ENCODE measurements at places on chromosomes 16 and 17.

- DNase-seq = no peak
Observed at GRCh38 chr16:46620266-46621005, 743 bp downstream of the SHCBP1 start.

- DNase-seq = no peak
Observed at GRCh38 chr16:88363239-88363891, 19.4 kb upstream of the ZNF469 start.

GRCh38 chr16:77853161-77853560 lies 64.8 kb downstream of the VAT1L start:
- no peak for DNase-seq

GRCh38 chr16:88781140-88782077 lies 3.6 kb downstream of the PIEZO1 start:
- peak; percentile 75 for DNase-seq

DNA sequence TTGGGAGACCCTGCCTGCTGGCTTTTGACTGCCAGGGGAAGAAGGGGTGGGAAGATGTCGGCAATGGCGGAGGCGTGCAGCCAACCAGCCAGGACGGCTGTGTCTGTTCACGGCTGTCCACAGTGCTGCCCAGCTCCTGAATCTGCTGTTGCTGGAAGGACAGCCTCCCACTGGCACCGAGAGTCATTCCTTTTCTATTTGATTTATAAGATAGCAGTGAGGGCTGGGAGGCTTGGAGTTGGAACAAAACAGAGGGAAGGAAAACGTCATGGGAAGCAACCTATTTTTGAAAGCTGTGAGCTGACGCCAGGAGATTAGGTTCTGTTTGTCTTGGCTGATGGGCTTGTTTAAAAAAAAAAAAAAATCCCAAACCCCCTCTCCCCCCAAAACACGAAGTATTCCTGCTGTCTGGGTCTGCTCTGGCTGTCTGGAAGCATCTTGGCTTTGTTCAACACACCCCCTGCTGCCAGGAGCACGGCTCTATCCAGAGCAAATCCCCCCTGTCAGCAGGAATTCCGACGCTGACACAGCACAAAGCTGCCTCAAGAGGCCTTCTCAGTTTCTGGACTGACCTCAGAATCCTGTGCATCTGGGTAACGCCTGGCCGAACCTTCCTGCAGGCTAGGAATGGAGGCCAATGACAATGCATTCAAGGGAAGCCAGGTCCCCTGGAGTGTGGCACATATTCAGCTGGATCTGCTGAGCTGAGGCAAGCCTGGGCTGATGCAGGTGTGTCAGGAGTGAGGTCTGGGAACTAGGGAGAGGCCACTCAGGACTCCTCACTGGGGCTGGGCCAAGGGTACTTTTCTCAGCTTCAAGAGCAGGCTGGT lies 41.0 kb upstream of the SREBF1 start:
- DNase-seq = no peak

GRCh38 chr16:84223456-84223855 lies 16.4 kb downstream of the KCNG4 start:
- no peak for DNase-seq

DNA sequence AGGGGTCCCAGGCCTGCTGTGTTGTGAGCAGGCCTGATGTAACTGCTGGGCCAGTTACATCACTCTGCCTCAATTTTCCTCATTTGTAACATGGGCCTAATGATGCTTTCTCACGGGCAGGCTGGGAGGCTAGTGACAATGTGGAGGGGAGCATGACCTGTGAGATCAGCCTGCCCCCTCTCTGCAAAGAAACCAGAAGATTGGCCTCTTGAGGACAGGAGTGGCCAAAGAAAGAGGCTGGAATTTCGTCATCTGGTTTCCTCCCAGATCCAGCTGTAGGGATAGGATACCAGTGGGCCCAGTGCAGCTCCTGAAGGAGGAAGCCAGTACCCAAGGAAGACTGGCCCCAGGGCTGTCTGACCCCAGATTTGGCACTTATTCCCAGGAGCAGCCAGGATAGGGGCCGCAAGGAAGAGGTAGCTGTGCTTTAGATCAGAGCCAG lies 615 bp upstream of the SREBF1 start:
- no peak for DNase-seq

DNA sequence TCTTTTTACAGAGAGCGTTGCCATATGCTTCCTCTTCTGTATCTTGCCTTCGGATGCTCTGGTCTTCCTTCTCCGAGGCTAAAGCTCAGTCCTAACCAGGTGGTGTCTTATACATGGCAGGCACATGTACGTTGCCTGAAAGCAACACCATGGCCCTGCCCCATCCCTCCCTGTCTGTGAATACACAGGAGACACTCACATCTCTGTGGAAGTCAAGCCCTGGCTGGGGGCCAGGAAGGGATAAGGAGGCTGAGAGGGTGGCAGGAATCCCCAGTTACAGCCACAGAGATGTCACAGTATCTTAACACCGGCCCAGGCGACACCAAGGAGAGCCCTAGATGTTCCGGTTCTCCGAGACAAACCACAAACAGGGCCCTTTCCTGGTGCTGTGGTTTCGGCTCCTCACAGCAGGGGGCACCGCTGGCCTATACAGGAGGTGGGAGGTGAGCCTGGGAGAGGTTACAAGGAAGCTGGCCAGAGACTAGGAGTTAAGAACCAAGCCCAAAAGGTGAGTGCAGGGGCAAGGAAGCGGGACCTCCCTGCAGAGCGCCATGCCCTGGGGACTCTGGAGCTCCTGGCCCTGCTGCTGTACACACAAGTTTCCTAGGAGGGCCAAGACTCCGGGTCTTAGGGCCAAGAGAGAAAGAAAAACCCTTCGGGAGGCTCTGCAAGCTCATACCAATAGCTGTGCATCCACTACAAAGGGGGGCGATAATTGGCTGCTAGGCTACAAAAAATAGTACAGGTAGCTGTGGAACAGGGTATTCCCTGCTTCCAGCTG lies 41.7 kb downstream of the SRL start:
- DNase-seq = peak; percentile 29

GRCh38 chr16:51756447-51757123 lies 605.5 kb upstream of the SALL1 start:
- DNase-seq = no peak

- DNase-seq = no peak
Observed at GRCh38 chr16:535446-536405, 8.2 kb downstream of the CAPN15 start.

GRCh38 chr16:56422896-56423441 lies 2.4 kb downstream of the AMFR start:
- DNase-seq = no peak

DNA sequence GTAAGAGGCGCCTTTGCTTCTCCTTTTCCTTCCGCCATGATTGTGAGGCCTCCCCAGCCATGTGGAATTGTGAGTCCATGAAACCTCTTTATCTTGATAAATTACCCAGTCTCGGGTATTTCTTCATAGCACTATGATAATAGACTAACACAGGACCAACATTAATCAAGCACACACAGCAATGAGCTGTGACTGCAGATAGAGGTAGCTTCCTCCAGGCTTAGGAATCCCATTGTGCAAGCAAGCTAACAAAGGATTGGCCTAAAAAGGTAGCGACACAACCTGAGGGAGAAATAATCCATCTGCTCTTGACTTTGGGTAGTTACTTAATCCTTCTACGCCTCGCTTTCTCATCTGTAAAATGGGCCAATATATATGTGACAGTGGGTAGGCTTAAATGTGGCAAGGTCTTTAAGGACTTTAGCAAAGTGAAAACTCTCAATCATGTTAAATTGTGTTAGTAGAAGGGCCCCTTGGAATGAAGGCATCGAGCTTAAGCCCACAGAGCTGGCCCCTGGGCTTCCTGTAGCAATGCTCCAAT lies 393.6 kb downstream of the SOX9 start:
- no peak for DNase-seq

DNA sequence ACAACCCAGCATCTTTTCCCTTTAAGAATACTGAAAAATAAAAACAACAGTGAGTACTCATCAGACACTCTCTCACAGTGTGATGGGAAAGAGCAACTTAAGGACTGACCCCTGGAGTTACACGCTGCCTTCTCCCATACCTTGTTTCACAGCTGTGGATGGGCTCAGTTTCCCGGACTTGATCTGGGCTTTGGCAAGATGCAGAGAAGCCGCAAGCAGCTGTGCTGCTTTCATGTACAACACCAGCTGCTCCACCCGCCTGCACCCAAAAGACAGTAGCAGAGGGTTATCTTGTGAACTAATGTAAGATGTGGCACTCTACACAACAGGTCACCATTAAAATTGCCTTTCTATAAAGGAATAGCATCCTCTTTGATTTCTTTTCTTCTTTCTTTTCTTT lies 32.7 kb upstream of the ALDH3A1 start:
- DNase-seq = no peak

DNA sequence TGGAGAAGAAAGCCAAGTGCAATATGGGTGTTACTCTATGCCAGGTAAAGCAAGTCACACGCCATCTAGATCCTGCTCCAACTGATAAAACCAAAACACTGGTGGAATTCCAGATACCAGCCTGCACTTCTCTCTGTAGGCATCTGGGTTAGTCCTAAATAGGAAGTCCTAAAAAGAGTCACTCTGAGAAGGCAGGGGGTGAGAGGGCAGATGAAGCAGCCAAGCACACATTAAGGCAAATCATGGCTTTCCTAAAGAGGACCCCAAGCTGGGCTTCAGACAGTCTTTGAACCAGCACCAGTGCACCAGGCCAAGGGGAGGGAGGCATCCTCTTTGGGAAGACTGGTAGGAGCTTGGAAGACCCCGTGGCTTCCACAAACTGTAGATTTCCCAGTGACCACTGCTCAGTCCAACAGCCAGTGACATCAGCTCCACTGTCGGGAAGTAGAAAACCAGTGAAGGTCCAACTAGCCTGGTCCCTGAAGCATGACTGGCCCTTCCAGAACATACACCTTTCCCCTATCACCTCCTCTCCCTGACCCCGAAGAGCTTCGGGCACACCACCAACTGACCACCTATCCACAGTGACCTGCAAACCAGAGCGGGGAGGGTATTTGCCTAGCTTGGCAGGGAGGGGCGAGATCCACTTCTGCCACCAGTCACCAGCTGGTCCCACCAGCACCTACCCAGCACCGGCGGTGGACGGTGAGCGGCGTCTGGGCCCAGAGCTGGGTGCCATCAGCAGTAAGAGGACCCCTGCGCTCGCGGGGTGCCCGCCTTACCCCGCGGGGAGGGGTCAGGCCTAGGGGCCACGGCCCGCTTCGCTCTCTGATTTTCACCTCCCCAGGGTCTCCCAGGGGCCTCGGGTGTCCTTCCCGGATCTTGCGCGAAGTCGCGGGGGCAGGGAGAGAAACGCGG lies 1.0 kb downstream of the LITAF start:
- DNase-seq = peak; percentile 28

DNA sequence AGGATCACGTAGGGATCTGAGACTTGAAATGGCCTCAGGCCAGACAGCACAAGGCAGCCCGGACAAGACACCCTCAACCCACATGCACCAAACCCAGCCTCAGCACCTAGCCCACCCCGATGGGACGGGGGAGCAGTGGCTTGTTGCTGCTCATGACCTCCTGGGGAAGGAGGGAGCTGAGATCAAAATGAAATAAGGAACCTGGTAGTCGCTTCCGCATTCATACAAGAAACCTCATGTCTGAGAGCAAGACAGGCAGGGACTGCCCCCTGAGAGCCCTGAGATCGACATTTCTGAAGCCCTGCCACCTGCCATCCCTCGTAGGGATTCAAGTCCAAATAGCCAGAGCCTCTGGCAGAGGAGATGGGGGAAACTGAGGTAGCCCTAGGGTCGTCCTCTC lies 5.7 kb upstream of the CEP131 start:
- no peak for DNase-seq

GRCh38 chr16:7426161-7426560 lies 93.5 kb downstream of the RBFOX1 start:
- DNase-seq = no peak

- DNase-seq = peak; percentile 17
Observed at GRCh38 chr16:57186872-57187854, 1.0 kb downstream of the RSPRY1 start.

DNA sequence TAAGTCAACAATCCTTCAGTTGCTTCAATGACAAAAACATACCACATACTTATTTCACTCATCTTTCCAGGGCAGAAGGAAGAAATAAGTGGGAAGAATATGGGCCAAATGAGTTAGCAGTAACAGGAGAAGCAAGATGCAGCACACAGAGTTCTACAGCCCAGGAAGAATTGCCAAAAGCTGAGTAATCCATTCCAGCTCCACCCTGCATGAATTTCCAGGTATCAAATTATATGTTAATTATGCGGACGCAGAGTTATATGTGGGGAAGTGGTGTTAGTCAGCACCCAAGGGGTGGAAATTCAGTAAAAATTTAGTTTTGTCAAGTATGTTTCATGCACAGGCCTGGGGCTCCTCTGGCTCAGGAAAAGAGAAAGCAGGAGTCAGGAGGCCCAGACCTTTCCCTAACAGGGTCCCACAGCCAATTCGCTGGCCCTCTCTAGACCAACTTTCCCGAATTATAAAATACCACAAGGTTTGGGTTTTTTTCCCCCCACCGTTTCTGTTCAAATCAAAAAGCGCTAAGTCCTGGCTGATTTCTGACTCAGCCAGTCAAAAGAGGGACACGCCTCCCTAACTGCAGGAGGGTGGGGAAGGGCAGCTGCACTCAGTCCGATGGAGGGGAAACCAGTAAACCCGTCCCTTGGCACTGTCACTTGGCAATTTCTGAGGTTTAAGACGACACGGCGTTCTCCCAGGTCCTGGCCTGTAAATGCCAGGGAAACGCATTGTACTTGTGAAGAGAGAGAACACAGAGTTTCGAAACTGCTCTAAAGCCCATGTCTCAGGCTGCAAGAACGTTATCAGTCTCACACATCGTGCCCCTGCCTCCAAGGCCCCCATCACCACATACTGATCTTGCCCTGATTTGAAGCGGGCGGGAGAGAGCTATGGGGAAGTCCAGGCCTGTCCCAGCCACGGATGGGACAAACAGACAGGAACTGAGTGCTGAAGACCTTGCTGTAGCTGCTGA lies 58.1 kb downstream of the ZFHX3 start:
- DNase-seq = no peak

GRCh38 chr16:54215471-54215870 lies 71.1 kb downstream of the IRX3 start:
- DNase-seq = no peak

DNA sequence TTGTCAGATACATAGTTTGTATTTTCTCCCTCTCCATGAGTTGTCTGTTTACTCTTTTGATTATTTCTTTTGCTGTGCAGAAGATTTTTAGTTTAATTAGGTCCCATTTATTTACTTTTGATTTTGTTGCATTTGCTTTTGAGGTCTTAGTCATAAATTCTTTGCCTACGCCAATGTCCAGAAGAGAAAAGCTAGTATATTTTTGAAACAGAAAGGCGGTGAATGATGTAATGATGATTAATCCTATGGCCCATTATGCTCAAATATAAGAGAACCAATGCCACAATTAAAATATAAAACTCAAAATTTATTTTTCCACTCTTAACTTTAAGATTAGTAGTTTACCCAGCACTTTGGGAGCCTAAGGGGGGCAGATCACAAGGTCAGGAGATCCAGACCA lies 59.8 kb upstream of the SMIM36 start:
- no peak for DNase-seq

DNA sequence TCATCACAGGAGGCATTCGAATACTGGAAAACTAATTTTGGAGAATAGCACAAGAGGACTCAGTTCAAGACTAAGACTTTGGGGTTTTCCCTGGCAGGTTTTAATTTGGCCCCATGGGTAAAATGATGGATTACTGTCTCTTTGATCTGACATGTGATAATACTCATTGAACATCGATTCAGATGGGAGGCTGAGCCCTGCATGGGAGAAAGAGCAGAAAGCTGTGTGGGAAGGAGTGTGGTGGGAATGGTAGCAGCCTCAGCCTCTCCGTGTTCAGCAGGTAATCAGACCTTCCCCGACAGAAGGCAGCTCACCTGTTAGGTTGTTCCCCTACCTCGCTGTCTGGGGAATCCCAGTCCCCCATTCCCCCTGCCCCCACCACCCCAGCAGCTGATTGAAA lies 124.7 kb upstream of the TNRC6C start:
- DNase-seq = no peak

Data from stimulated activated CD4-positive, alpha-beta T cell treated with anti-CD3 and anti-CD28 coated beads, Interleukin-4, amount 100 ng/mL, for 24 hours (primary cell).